Prostate gland (tissue), 2 donors: ENCODE measurements at places on chromosomes 5 and 9. TPM values are rescaled to one million over a fixed set of nuclear protein-coding genes. Genes with fewer than 3 reads are reported as not detected.

Gene DNAJC18
- total RNA-seq: 7.3 TPM

Gene PDE6A
- total RNA-seq: 0.91 TPM

DNA sequence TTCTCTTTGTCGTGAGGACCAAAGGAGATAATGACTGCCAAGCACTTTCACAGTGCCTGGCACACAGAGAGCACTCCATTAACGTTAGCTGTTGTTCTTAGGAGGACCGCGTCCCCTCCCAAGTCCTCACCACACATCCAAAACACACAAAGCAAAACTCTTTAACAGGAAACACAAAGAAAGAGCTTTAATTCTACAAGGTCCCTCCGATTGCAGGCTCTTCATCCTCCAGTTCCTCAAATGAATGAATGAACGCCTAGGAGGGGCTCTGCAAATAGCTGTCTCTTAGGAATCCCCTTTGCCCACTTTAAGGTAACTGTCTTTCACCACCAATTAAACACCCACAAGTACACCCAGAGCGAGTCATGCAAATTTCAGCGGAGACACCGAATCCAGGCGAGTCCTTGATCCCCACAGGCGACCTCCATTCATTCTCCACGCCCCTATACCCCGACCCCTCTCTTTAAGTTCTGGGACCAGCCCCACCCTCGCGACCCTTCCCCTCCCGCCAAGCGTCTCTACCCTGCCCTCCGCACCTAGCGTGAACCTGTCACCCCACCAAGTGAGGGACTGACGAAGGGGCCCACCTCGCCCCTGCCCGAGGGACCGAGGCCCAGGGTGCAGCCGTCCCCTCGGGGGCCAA is 644 bp downstream of the TSC1 start:
- no peaks in the 10 kb centered on the region for H3K27me3 ChIP-seq
- no peak for DNase-seq
- H3K27ac ChIP-seq: peak overlapping the region; percentile 96
- no peaks in the 10 kb centered on the region for H3K36me3 ChIP-seq

GRCh38 chr9:7273575-7273974 is 515.8 kb downstream of the KDM4C start:
- no peaks in the 10 kb centered on the region for H3K27me3 ChIP-seq
- no peak overlapping the region for H3K4me3 ChIP-seq
- H3K36me3 ChIP-seq: no peaks in the 10 kb centered on the region
- no peak overlapping the region for H3K27ac ChIP-seq

DNA sequence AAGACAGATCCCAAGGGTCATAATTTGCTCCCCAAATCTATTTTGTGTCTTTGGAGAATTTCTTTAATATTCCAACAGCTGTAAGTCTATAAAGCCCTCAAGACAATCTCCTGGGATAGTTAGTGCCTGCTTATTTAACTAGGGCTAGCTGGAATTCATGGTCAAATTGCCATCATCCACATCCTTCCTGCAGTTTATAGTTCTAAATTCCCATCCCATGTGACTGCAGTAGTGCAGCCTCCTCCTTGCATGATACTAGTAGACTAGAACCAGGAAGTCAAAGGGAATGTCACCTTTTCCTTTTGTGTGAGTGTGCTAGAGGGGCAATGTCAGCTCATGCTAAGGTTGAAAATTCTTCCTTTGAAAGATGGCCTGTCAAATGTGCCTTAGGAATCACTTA is 214.8 kb upstream of the PIK3R1 start:
- no peaks in the 10 kb centered on the region for H3K27me3 ChIP-seq
- H3K27ac ChIP-seq: no peak overlapping the region
- H3K36me3 ChIP-seq: no peaks in the 10 kb centered on the region
- peaks cover 6% of the 10 kb centered on the region for H3K4me1 ChIP-seq
- DNase-seq: no peak
- no peak overlapping the region for H3K4me3 ChIP-seq
